ENCODE measurements at places on chromosomes 1 and 21.

DNA sequence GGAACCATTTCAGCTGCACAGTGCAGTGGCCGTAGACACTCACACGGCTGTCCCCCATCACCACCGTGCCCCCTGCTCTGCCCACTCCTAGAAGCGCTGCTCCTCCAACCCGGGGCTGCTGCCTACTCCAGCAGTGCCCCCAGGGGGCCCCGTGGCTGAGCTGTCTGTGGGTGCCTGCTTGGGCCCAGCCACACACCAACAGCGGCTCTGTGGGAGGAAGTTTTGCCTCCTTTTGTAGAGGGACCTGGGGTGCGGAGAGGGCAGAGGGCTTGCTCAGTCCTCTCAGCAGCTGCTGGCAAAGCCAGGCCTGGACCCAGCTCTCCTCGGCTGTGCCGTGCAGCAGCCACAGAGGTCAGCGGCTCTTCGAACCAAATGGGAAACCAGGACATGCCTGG, 11.4 kb upstream of the LRRC3 start:
- DNase-seq = no peak

- DNase-seq = peak; percentile 55
Measured at GRCh38 chr1:28056129-28056925, 32.1 kb downstream of the EYA3 start.

DNA sequence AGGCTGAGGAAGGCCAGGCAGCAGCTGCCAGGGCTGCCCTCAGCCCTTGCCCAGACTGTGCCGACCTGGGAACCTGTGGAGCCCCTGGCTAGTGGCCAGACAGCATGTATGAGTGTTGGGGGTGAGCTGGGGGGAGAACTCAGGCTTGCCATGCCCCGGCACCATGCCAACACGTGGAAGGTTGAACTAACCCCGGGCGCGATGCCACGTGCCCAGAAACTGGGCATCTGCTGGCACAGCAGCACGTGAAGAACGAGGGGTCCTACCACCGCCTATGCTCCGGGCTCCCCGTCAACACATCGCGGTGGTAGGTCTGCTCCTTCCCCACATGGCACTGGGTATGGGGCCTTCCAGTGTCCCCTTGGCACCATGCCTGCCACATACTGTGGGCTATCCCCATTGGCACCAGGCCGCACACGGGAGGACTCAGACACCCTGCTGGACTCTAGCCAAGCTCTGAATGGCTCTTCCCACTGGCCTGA, 68.7 kb downstream of the CASZ1 start:
- DNase-seq = no peak

GRCh38 chr1:158147401-158147800, 33.3 kb upstream of the CD1D start:
- no peak for DNase-seq

- DNase-seq = no peak
Measured at GRCh38 chr1:245969283-245969682, 537.8 kb downstream of the SMYD3 start.

GRCh38 chr21:41663805-41664788, 102.8 kb downstream of the RIPK4 start:
- peak; percentile 5 for DNase-seq

- DNase-seq = no peak
Measured at GRCh38 chr1:224565611-224566406, 50.3 kb upstream of the CNIH3 start.

- no peak for DNase-seq
Measured at GRCh38 chr1:234780531-234781162, 170.7 kb upstream of the IRF2BP2 start.

DNA sequence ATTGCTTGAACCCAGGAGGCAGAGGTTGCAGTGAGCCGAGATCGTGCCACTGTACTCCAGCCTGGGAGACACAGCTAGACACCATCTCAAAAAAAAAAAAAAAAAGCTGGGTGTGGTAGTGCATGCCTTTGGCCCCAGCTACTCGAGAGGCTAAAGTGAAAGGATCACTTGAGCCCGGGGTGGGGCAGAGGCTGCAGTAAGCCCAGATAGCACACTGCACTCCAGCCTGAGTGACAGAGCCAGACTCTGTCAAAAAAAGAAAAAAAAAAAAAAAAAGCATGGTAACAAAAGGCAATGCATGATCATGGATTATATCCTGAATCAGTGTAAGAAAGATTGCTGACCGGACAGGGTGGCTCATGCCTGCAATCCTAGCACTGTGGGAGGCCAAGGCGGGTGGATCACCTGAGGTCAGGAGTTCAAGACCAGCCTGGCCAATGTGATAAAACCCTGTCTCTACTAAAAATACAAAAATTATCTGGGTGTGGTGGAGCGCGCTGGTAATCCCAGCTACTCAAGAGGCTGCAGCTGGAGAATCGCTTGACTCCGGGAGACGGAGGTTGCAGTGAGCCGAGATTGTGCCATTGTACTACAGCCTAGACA, 76.3 kb downstream of the RUSC1 start:
- no peak for DNase-seq
